ENCODE measurements at places on chromosomes 2 and 18.
A peak's percentile ranks its signal among the peaks of the same experiment; 100 is the strongest.

- peak; percentile 31 for DNase-seq
Measured at GRCh38 chr2:220687231-220687843, 884.8 kb downstream of the EPHA4 start.

DNA sequence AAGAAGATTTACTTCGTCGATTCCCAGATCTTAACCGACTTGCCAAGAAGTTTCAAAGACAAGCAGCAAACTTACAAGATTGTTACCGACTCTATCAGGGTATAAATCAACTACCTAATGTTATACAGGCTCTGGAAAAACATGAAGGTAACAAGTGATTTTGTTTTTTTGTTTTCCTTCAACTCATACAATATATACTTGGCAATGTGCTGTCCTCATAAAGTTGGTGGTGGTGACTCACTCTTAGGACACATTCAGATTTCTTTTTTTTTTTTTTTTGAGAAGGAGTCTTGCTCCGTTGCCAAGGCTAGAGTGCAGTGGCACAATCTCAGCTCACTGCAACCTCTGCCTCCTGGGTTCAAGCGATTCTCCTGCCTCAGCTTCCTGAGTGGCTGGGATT is 26.8 kb downstream of the MSH2 start:
- DNase-seq = no peak

GRCh38 chr2:47065343-47065742 is 89.8 kb downstream of the STPG4 start:
- no peak for DNase-seq

GRCh38 chr2:161352719-161353118 is 44.5 kb downstream of the PSMD14 start:
- DNase-seq = no peak

DNA sequence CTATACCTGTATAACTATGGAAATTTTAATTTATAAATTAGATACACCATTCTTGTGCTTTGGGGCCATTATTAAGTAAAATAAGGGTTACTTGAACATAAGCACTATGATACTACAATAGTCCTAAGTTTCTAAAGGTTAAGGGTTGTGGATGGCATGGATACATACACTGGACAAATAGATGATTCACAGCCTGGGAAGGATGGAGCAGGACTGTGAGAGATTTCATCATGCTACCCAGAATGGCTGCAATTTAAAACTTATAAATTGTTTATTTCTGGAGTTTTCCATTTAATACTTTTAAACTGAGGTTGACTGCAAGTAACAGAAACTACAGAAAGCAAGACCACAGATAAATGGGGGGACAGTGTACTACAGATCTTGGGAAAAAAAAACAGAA is 295.8 kb upstream of the ZNF804A start:
- no peak for DNase-seq

DNA sequence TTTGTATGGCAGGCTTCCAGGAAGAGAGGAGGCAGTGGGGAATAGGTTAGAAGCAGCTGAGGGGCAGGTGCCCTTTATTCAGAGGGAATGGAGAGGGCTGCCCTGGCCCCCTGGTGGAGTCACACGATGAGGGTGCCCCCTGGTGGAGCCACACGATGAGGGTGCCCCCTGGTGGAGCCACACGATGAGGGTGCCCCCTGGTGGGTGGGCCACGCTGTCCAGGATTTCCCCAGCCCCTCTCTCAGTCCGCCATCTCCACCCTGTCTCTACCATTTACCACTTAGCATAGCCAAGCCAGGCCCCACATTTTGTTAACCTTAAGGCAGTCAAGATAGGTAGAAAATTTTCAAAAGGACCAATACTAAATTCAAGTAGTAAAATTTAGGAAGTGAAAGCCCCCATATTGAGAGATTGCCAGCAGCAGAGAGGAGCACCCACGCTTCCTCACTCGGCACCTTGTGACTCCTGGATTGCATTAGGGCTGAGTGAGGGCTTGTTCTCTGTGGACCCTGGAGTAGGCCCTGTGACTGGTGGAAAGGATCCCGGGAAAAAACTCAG is 10.4 kb upstream of the FAM228A start:
- peak; percentile 14 for DNase-seq

- no peak for DNase-seq
Measured at GRCh38 chr2:219515874-219516629, 1.8 kb downstream of the ASIC4 start.

DNA sequence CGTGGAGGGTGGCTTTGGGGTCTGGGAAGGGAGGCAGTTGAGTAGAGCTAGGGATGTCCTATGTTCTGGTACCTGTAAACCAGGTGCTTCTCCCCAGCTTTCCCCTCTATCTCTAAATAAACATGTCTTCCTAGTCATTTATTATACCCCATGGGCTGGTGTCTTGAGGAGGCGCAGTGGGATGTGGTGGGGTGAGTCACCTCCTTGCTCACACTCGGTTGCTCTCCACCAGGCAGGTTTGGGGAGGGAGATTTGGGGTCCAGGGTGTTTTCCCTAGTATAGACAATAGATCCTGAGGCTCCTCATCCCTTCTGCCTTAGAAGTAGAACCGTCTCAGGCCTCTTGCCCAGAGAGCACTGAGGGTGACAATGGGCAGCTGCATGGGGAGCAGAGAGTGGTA is 5.1 kb downstream of the PSD4 start:
- DNase-seq = no peak
